SK-N-SH (cell line): ENCODE measurements at places on chromosomes 3 and 15. TPM values are rescaled to one million over a fixed set of nuclear protein-coding genes. Genes with fewer than 3 reads are reported as not detected.

DNA sequence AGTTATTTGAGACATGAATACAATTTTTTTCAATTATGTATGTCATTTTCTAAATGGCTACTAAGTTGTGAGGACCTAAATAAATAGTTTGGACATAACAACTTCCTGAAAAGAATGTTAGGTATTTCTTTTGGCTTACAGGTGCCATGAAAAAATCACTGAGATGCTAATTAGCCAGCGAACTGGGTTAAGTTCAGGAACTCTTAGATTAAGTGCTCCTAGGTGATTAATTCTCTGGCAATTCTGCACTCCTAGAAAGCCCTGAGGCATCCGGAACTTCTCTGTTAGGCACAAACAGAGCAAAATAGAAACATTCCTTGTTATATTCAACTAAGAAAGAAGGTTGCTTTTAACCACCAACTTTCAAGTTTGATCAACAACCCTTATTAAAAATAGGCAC lies 192.3 kb downstream of the STAG1 start:
- no peak for DNase-seq

- DNase-seq: no peak
Measured at GRCh38 chr15:55245059-55245458, 44.6 kb downstream of the RAB27A start.

Gene TTLL13
- 0.03 and 0.06 TPM in 2 replicates for polyA plus RNA-seq

Gene IL5RA
- polyA plus RNA-seq: not detected in 2 replicates

Gene TMEM42
- polyA plus RNA-seq: 32.8 and 42.4 TPM in 2 replicates

DNA sequence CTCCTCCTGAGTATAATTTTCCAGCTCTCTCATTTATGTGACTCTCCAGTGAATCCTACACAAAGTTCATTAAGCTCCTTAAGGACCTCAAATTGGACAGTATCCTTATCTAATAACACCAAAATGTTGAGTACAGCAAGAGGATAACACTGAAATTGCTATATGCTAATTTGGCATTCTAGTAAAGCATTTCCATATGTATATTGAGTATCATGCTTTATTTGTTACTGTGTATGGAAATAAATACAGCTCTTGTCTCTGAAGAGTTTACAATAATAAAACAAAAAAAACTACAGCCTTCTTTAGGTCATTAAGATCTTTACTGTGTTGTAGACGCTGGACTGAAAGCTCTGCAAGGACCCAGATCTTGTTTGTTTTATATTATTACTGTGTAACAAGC lies 1341.3 kb downstream of the ROBO1 start:
- no peak for DNase-seq
